Posterior cingulate gyrus (tissue), 11 donors: ENCODE measurements at places on chromosomes 11 and 22.

DNA sequence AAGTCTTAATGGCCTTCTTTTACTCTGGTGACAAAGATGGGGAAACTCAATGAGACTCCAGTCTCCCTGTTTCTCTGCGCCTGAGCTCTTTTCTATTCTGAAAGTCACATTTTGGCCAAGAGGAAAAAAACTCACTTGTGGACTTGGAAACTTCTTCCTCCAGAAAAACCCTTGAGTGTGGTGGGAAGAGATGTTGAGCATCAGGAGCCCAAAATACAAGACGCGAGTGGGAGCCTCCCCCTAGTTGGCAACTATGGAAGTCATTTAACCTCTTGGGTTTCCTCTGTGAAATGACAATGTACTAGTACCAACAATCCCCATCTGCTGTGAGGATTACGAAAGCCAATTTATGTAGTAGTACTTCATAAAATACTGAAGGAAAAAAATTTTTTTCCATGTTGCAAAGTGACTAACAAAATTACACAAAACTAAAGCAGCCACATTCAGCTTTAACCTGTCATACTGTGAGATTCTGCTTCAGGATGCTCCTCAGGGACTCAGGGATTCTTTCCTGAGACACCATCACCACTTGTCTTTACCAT lies 524 bp upstream of the SLC25A17 start:
- no peak for DNase-seq

DNA sequence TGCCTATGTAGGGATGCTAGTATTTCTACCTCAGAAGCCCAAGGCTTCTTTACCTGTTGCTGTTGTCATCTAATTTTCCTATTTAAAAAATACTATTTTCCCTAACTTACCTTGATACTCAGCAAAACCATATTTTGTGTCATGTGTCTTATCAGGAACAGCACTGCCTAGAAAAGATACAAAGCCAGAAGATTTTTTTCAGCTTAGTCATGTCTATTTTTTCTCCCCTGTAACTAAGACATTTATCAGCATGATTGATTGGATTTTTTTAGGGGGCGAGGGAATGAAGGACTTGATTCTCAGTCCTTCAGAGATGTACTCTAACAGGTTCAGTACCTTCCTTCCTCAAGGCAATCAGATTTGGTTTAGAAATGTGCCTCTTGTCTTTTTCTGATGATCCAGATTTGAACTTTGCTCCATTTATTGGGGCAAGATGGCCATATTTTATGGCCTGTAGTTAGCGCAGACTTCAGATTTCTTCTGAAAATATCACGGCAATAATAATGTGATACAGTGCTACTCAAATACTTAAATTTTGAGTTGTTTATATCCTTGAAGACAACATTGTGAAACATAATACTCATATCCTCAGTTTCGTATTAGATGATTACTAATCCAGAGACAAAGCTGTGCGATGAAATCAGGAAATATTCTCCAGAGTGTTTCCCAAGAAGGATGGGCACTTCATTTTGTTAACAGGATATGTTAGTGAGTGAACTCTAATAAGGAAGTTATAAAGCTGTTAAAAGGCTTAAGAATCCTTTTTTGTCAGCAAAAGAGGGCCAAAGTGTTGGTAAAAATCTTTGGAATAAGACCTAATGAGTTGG lies 3.8 kb upstream of the PIK3IP1 start:
- no peak for DNase-seq

DNA sequence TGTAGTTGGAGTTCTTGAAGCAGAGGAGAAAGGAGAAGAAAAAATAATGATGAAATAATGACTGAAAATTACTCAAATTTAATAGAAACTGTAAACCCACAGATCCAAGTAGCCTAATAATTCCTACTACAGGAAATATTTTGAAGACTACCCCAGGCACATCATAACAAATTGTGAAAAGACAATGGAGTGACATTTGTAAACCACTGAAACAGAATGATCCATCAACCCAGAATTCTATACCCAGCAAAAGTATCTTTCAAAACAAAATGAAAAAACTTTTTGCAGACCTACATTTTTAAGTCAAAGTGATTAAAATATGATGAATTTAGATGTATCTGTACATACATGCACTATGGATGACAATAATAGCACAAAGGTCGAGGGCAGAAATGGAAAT lies 194.6 kb downstream of the TMEM135 start:
- DNase-seq, result no peak

DNA sequence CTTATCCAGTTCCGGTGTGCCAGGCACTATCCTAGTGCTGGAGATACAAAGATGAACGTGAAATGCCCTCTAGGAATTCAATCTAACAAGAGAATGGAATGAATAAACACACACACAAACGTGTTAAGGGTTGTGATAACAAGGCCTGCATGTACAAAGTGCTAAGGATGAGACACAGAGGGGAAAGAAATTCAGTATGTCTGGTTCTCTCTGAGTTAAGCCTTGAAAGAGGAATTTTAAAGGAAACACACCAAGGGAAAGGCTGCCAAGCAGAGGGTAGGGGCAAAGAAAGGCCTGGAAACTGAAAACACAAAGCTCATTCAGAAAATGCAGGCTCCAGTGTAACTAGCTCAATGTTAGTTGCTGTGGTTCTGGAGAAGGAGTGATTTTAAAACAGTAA lies 4.2 kb downstream of the CHKA start:
- no peak for DNase-seq

DNA sequence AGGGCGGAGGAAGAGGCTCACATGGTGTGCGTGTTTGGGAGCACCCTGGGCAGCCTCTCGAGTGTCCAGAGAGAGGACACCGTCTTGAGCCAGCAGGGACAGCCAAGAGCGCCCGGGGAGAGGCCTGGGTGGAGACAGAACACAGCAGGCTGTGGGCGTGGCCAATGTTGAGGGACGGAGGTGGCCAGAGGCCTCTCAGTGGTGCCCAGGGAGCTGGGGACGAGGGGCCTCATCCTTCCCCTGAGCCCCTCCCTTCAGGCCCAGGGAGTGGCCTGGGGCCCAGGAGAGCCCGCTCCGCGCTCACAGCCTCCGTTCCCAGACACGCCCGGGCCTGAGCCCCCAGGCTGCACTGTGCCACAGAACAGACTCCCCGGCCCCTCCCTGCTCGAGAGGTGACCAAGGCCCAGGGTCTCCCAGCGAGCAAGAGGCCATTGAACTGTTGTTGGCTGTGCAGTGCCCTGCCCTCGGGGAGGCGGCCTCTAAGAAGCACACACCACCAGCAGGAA lies 48.4 kb downstream of the CDKN1C start:
- no peak for DNase-seq

GRCh38 chr22:38841211-38841610 lies 2.6 kb downstream of the NPTXR start:
- DNase-seq, result no peak

GRCh38 chr11:28743061-28743550 lies 634.9 kb downstream of the METTL15 start:
- DNase-seq, result no peak

GRCh38 chr22:49853981-49854831 lies 562 bp downstream of the ZBED4 start:
- DNase-seq, result peak; percentile 82

- no peak for DNase-seq
Measured at GRCh38 chr11:69598147-69598546, 42.8 kb upstream of the CCND1 start.
